ENCODE measurements at places on chromosomes 3 and 15.

DNA sequence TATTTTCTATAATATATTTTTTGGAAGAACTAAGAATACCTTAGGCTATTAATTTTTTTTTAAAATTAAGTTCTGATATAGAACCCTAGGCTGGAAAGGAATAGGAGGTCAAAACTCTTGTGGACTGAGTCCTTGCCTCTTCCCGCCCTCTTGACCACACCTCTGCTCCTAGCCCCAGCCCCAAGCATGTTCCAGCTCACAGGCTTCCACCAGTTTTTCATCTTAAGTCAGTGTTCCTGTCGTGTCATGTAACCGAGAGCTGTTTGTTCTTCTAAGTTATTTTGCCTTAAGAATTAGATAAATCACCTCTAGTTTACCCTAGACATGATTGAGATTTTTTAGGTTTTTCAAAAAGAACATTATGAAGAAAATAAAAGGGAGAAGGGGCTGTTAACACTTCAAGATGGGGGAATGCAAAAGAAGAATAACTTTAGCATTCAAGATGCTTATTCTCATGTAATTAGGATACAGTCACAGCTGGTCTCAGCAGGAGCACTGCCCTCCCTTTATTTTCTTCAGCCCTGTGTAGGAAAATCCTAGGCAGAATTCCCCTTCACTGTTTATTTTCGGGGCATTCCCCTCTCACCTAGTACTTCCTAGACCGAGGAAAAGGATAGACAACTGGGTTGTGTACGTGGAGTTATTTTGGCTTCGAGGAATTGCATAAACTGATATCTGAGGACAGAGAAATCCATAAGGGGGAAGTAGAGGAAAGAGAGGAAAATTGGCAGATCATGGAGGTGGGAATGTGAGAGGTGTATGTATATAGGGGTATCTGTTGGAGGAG, 110.2 kb downstream of the CMSS1 start:
- no peak for DNase-seq

DNA sequence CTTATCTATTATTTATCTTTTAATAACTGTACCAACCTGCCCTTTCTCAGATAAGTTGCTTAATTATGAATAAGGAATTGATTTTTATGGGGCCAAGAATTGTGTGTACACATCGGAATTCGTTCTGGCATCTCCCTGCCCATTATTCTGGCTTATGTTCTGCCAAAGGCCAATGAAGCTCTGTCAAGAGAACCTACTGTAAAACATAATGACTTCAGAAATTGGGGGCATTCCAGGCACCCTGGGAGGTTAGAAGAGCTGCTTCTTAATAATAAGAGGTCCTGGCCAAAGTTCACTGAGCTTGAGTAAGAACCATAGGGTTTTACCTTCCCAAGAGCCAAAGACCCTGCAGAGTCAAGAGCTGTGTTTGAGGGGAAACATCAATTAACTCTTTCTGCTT, 261.7 kb downstream of the SLC9A9 start:
- DNase-seq: no peak

DNA sequence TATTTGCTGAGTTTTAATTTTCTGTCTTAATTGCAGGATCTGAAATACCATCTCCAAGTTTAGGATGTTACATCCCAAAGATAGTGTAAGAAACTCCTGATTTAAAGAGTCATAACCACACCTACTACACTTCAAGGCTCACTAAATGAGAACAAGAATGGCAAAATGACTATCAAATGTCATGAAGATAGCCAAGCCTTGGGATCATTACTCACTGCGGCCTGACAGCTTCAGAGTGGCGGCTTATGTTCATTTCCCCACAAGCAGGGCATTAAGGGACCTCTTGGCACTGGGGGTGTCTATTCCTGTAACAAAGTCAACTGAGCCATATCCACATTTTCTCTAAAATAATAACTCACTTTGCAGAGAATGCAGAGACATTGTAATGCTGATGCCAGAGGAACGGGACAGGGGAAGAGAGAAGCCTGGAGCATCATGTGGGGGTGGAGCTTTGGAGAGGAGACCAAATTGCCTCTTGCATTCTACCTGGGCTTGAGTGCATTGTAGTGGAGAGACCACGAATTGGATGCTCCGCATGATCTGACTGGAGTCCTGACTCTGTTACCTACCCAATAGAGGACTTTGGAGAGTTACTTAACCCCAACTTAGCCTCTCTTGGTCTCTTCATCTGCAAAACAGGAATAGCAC, 219.2 kb downstream of the OPA1 start:
- no peak for DNase-seq

GRCh38 chr15:96598514-96598913, 268.0 kb downstream of the NR2F2 start:
- DNase-seq: no peak

DNA sequence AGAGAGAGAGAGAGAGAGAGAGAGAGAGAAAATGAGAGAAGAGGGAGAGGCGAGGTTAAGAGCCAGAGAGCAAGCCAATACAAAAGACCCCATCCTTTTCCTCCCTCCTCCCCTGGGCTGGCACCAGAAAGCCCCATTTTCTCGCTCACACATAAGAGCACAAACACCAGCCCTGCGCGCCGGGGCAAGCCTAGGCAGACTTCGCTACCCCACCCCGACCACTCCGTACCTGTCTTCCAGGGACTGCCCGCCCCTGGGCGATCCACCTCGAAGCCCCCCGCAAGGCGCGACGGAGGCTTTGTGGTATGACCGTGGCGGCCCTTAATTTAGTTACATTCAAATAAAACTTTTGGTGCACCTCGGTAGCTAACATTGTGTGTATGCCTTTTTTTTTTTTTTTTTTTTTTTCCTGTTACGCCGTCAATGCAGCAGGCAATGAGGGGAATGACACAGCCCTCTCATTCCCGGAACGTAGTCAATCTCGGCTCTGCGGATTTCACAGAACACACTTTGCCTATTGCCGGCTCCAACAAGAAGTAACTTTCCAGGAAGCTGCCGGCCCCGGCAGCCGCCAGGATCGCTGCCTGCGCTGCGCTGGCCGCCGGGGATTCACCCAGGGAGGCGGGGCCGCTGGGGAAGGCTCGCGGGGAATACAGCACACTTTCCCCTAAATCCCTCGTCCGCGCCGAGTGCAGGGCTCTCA, 7.7 kb downstream of the BCL6 start:
- peak; percentile 47 for DNase-seq

GRCh38 chr3:15755181-15755580, 42.6 kb downstream of the ANKRD28 start:
- DNase-seq: no peak
